ENCODE measurements at places on chromosomes 12 and 14.
A peak's percentile ranks its signal among the peaks of the same experiment; 100 is the strongest.

DNA sequence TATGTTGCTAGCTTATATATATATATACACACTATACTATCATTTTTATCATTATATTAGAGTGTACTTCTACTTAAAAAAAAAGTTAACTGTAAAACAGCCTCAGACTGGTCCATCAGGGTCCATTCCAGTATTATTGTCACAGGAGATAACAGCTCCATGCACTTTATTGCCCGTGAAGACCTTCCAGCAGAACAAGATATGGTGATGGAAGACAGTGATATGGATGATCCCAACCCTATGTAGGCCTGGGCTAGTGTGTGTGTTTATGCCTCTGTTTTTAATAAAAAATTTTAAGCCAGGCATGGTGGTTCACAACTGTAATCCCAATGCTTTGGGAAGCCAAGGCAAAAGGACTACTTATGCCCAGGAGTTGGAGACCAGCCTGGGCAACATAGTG is 86.2 kb downstream of the GCH1 start:
- DNase-seq, result no peak

DNA sequence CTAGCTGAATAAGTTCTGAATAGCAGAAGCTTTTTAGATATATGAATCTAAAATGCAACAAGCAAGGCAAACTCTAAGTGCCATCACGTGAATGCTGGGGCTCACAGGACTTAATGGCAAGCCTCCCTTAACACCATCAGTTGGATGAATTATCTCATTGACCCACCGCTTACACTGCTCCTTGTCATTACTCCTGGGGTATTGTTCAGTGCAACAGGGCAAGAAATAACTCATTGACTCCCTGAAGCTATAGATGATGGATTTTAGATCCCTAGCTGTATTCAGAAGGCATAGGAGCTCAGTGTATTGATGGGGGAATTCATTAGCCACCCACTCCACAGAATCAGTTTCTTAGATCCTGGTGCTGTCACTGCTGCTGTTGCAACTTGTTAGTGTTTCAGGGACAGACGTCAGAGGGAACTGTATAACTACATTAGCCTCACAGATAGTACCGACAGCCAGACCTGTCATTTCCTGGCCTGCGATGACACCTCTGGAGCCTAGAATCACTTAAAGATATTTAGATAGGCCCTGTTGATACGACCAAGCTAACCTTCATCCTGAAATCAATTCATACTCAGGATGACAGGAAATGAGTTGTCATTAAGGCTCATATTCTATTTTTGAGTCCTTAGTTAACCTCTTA is 735.3 kb downstream of the DIO2 start:
- DNase-seq, result no peak

- peak; percentile 70 for DNase-seq
Measured at GRCh38 chr14:101965181-101965544, 790 bp downstream of the DYNC1H1 start.

DNA sequence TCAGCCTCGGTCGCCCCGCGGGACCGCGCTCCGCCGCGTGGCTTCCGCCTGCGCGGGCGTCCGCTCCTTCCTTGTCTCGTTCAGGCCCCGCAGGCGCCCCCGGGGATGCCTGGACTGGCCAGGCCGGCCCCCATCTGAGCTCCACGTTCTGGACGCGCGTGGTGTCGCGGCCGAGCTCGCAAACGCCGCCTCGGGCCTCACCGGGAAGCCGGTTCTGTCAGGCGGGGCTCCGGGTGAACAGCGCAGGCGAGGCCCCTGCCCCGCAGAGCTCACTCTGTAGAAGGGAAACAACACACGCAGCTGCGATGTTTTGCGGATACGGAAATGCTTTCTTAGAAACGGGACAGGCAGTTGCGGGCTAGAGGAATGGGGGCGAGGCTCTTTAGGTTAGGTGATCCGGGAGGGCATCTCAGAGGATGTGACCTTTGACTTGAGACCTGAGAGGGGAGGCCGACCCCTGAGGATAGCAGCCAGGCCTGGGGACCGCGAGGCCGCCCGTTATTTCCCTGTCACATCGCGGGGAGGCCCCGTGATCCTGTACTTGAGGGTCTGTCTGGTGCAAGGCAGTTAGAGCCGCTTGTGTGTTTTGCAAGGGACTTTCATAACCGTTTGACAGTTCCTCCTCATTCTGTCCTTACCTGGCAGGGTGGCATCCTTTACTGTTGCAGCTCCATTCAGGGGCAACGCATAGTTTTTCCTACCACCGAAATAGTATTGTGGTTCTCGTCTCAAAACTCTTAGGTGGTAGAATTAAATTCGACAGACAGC is 584 bp downstream of the VRK1 start:
- DNase-seq, result peak; percentile 55

GRCh38 chr14:65070471-65070976 is 31.8 kb downstream of the MAX start:
- no peak for DNase-seq

- DNase-seq, result no peak
Measured at GRCh38 chr12:79678306-79678705, 12.5 kb downstream of the PAWR start.

DNA sequence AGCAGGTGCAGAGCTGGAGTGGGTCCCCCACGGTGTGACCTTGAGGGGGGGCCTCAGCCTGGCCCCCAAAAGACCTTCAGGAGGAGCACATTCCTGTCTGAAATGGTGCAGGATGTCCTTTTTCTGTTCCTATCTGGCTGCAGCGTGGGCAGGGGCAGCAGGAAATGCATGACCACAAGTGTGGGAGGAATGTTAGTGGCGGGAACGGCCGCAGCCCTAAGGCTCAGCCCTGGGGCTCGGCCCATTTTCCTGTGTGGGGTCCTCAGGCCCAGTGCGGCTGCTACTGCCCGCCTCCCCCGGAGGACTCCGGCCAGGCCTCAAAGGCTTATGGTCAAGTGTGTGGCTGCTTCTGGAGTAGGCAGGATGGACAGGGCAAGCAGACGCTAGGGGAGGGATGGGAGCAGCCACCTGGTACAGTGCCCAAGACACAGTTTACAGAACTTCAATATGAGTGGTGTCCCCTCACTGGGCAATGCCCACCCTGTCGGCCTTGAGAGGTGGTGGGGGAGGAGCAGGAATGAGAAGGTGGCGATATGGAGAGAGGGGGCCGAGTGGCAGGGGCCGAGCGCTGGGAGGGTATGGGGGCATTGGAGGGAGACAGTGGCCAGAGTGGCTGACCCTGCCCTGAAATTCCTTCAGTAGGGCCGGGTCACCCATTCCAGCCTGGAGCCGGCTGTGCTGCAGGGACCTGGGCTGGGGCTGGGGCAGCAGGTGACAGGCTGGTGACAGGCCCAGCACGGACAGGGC is 137.4 kb downstream of the CALM1 start:
- DNase-seq, result no peak

- DNase-seq, result no peak
Measured at GRCh38 chr12:112839386-112839972, 47.9 kb downstream of the RPH3A start.

GRCh38 chr12:75836533-75836932 is 195.0 kb downstream of the PHLDA1 start:
- no peak for DNase-seq

GRCh38 chr14:22176957-22177356 is 412.1 kb downstream of the DAD1 start:
- DNase-seq, result no peak

- DNase-seq, result no peak
Measured at GRCh38 chr14:21090194-21090939, 8.1 kb downstream of the ZNF219 start.

DNA sequence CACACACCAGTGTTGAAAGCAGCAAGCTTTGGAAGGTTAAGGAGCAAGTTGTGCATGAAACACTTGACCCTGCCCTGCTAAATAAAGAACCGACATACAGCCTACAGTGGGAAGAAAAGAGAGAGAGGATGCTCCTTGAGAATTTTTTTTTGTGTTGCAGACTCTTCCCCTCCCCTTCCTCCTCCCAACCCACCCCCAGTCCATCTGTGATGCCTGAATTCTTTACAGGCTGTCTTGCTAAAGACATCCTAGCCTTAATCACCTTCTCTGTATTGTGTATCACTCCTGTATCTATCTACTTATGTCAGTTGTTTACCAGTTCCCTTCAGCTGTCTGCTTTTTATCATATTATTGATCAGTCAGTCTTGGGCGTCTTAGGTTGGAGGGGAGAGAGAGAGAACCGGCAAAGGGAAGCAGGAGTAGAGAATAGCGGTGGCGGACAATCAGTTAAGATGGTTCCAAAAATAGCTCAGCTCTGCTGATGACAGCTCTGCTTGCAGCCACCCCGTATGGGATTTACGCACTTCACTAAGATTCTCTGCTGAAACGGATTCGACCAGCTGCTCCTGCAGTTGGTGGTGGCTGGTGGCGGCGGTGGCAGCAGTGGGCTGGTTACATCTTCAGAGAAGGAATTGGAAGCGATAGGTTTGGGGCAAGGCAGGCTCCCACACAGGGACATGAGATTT is 664.7 kb downstream of the NRXN3 start:
- no peak for DNase-seq

- DNase-seq, result no peak
Measured at GRCh38 chr12:92146497-92147224, 1.0 kb upstream of the BTG1 start.

DNA sequence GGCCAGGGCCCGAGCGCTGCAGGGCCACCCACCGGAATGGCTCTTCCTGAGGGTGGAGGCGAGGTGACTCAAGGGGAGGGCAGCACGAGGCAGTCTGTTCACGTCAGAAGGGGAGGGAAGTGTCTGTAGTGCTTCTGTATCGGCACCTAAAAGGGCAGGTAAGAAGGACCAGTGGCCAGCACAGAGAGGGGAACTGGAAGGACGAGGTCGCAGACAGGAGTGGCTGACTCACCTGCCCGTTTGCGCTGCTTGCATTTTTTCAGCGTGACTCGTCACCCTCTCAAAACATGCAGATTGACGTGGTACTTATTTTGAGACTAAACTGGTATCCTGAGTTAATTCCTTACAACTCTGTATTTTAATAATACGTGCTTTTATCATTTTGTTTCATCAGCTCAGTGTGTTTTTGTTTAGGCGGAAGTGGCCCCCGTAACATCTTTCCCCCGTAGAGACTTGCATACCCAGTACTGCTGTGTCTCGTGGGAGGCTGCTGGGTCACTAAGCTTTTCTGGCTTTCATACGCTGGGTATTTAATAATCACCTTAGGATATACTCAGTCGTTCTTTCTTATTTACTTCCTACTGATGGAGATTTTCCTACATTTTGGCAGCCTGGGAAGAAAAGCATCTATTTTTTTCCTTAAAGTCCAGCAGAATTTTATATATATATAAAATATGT is 26.4 kb downstream of the SFSWAP start:
- DNase-seq, result no peak

DNA sequence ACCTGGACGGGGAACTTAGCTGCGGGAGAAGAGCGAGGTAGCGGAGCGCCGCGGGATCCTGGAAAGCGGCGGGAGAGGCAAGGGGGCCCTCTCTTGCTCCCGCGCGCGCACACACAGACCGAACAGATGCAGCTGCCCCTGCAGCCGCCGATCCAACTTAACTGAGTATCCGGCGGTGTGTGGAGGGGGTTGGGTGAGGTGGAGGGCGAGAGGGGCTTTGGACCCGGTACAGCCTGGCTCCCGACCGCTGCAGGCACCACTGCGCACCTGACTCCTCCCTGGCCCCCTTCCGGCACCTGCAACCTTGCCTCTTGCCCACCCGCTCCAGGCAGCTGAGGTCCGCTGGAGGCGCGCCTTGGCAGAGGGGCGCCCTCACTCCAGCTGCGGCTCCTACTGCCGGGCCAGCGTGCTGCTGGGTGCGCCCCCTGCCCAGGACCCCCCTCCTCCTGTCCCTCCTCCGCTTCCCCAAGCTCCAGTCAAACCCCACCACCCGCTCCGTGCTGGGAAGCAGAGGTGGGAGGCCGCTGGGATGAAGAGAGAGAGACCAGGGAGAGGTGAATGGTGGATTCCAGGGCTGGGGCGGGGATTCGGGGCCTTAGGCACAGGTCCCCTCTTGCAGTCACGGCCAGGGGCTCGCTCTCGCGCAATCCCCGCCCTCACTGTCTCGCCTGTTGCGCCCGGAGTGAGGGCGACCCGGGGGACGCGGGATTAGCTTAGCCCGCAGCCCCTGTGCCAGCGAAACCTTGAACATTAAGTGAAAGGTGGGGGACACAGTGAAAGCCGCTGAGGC is 2.6 kb downstream of the DIO3 start:
- DNase-seq, result no peak

GRCh38 chr14:61596990-61597389 is 98.3 kb upstream of the HIF1A start:
- DNase-seq, result no peak

- no peak for DNase-seq
Measured at GRCh38 chr12:8987685-8988084, 1.7 kb upstream of the KLRG1 start.

DNA sequence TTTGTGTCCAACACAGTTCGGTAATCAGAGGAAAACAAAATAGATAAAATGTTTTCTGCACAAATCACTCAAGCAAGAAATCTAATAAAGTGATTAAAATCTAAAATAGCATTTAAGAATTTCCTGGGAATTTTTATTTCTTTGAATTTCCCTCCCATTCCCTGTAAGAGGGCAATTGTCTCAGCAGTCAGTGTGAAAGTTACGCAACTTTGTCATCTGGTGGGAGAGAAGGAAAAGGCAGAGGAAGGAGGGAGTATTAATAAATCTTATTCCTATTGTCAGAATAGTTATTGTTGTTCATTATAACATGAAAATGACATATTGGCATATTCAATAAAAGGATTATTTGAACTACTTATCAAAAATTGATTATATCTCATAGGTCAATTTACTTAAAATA is 464.9 kb downstream of the PRKD1 start:
- DNase-seq, result no peak

GRCh38 chr12:27383429-27384260 is 51.0 kb downstream of the BMAL2 start:
- DNase-seq, result peak; percentile 24

DNA sequence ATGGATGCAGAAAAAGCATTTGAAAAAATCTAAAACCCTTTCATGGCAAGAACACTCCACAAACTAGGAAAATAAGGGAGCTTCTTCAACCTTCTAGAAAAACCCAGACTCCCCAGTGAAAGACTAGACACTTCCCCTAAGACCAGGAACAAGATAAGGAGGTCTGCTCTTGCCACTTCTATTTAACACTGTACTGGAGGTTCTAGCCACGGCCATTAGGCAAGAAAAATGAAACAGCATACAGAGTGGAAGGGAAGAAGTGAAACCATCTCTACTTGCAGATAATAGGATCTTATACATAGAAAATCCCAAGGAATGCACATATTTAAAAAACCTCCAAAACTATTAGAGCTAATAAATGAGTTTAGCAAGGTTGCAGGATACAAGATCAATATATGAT is 42.3 kb downstream of the CHGA start:
- no peak for DNase-seq

- DNase-seq, result peak; percentile 83
Measured at GRCh38 chr12:121712461-121713256, at the start of gene TMEM120B. Gene TMEM120B (plus strand): TSS chr12:121712752. CDS start chr12:121712896, 144 bp downstream.

DNA sequence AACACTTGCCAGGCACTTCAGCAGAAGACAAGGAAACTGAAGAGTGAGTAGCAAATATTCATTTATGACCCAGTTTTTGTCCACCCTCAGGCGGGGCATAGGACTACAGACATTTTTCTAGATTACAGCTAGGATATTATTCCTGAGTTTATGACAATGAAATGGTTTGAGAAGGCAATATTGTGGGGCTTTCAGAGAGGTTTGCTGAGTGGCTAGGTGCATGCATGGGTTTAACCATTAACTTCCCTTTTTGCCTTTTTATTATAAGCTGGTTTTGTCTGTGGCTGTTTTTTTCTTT is 104.0 kb upstream of the BCAT1 start:
- no peak for DNase-seq

GRCh38 chr14:72982146-72982708 is 44.7 kb downstream of the ZFYVE1 start:
- DNase-seq, result no peak

- DNase-seq, result no peak
Measured at GRCh38 chr14:76772300-76773187, 11.3 kb downstream of the VASH1 start.
